ENCODE measurements at places on chromosomes 11 and 22.

DNA sequence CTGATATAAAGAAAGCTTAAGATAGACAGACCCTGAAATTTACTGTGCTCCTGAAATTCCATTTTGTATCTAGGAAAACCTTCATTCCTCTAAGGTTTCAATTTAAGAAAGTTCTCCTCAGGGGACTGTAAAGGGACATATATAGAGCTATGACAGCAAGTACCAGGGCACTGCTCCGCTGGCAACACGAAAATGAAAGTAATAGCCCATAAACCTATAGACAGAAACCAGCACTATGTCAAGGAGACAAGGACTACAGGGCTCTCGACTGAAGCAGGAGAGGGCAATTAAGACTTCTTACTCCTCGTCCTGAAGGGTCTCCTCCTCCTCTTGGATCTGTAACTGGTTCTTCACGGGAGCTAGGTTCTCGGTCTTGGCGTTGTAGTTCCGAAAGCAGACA is 6.9 kb downstream of the FEZ1 start:
- DNase-seq, result no peak

GRCh38 chr11:134714021-134714656 is 302.1 kb upstream of the B3GAT1 start:
- DNase-seq, result no peak

- DNase-seq, result no peak
Measured at GRCh38 chr22:19097518-19097917, 24.7 kb downstream of the DGCR2 start.

DNA sequence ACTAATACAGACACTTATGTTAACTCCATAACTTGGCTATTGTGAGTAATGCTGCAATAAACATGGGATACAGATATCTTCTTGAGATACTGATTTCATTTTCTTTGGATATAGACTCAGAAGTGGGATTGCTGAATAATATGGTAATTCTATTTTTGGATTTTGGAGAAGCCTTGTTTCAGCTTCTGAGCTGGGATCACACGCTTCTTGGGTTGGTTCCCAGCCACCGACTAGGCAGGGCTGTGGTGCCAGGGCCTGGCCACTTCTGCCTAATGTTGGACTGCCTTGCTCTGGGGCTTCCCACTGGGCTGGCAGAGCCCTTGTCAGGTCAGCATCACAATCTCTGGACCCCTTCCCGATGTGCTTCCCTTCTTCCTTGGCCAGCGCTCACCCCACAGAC is 14.0 kb upstream of the MCHR1 start:
- no peak for DNase-seq

DNA sequence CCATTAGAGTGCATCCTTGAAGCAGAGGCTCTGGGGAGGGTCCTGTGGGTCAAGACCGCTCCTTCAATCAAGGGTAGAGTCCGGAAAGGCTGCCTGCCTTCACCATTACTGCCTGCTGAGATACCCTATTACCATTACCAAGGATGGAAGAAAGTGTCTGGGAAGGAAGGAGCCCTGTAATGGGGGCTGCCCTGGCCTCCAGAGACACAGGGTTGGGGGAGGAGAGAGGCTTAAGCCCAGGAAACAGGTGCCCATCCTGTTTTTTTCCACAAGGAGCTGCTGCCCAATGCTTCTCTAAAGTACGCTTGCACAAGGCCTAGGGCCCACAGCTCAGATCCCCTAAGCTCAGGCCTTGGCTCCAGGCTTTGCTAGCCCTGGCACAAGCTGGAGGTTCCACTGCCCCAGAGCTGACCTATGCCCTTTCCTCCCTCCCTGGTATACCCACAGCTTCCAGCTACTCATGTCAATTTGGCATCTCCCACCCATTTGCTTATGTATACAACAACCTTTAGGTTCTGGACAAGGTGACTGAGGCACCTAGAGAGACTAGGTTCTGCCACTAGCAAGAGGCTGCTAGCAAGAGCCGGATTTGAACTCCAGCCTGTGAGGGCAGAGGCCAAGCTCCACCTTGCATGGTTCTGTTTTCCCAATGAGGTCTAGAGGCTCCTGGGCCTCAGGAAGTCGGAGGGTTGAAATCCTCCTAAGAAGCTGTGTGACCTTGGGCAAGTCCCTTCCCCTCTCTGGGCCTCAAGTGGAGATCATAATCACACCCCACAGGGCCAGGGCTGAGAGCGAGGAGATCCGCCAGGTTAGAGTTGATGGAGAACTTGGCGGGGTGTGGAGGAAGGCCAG is 1.5 kb upstream of the PLCB3 start:
- DNase-seq, result no peak

- DNase-seq, result no peak
Measured at GRCh38 chr11:83521647-83522596, 235.8 kb upstream of the CCDC90B start.

- no peak for DNase-seq
Measured at GRCh38 chr22:40021401-40022000, 26.7 kb downstream of the FAM83F start.

- DNase-seq, result no peak
Measured at GRCh38 chr11:134372536-134372935, 39.5 kb downstream of the B3GAT1 start.

DNA sequence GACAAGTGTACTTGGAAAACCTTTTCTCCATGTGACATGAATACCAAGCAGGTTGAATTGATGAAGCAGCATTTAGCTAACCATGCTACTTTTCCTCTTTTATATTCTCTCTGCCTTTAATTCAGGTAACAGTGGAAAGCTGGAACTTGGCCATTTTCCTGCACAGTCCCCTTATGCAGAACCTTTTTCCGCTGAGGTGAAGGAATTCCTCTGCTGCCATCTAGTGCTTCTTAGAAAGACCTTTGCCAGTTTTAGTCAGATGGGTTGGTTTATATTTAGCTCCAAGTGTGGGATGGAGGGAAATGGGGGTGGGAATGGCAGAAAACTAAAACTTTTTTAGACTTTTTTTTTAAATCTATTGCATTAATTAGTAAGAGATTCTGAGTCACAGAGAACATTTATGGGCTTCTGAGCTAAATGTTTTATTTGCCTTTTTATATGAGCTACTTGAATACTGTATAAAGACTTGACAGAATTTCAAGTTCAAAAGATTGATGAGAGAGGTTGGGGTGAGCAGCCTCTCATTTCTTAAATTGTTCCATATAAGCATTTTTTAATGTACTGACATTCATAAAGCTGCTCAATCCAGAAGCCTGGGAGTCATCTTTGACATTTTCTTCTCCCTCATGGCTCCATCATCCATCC is 153.9 kb upstream of the ZC3H12C start:
- DNase-seq, result no peak

GRCh38 chr22:44815099-44816070 is 63.0 kb downstream of the ARHGAP8 start:
- DNase-seq, result no peak

DNA sequence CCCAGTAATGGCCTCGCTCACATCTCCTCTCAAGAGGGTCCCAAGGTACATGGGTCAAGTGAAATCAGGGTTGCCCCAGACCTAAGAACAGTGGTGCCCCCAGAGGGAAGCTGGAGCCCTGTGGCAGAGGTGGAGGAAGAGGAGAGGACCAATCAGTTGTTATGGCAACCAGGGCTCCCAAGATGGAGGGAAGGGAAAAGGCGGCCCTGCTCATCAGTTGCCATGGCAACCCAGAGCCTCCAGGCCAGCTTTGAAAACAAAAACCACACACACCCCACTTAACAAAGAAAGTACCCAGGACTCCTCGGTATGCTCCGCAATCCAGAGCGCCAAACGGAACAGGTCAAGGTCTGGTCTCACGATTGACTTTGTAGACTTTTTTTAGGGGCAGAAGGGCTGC is 53.5 kb upstream of the SLC35C1 start:
- DNase-seq, result no peak

DNA sequence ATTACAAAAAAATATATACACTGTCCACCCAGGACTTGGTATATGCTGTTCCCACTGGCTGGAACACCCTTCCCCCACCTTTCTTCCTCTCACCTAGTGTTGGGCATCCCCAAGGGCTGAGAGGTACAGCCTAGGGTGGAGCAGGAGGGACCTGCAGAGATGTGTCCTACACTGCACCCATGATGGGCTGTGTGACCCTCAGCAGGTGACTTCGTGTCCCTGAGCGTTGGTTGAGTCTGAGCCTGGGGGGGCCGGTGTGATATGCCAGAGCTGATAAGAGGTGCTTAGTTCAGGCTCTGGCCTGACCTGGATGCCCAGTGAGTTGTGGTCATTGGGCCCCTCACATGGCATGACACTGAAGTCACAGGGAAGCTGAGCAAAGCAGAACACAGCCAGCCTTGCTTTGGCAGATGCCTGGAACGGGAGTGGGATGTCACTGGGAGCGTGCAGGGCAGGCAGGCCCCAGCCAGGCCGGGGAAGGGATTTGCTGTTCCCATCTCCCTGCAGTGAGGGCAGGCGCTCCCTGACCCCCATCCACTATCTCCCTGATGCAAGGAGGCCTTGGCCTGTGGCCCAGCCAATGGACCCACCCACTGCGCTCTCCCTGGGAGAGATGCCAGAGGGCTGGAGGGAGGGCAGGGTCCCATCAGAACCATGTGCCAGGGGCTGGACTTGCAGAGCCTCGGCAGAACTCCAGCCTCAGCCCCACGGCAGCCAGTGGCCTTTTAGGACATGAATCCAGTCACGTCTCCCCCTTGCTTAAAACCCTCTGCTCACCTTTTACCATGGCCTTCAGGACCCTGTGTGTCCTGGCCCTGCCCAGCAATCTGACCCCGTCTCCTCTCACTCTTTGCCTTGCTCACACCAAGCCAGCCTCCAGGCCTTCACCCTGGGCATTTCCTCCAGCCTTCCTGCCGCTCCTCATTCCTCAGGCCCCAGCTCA is 138.9 kb downstream of the MN1 start:
- no peak for DNase-seq

- DNase-seq, result no peak
Measured at GRCh38 chr22:31957970-31958594, 13.7 kb downstream of the YWHAH start.

DNA sequence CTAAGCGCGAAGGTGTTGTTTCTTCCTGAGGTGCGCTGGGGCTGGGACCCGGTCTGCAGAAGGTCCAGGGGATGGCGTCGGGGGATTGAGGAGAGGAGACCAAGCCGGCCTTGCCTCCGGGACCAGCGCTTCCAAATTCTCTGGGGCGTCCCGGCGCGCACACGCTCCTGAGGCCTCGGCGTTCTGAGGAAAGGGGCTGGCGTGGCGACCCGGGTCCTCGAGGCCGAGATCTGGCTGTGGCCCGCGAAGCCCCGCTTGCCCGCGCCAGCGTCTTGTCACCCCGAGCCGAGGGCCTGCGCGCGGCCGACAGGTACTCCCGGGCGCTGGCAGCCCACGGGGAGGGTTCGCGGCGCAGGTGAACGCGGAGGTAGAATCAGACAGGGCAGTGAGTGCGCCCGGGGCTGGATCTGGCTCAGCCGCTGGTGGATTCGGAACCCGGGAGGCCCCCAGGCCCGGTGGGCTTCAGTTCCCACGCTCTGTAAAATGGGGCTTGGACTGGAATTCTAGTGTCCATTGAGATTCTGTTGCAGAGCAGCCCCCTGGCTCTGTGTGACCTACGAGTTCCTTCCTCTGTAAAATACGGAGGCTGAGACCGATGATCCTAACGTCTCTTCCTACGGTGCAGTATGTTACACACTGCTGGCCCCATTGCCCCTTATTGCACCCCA is 14.7 kb downstream of the SSH3 start:
- no peak for DNase-seq

DNA sequence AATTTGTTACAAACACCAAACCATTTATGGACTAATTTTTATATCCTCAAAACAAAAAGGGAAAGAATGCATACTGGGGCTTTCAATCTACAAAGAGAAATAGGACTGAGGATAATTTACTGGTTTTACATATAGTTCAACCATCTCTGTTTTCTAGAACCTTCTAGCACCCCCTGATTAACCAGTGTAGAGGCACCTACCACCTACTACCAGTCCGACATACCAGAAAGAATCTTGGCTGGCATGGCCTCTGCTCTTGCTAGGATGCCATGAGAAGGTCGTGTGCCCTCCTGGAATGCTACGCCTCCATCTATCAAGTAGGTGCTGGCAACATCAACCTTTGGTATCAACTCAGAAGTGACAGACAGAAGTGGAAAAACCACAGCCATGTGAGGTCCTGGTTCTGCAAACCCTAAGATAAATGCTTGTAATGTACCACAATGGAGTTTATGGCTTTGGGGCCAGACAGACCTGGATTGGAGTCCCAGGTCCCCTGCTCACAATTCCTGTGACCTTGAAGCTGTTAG is 28.2 kb downstream of the MYH9 start:
- DNase-seq, result no peak

- no peak for DNase-seq
Measured at GRCh38 chr11:5928811-5929210, 13.2 kb upstream of the OR56A3 start.

GRCh38 chr11:64144587-64145472 is 21.1 kb downstream of the MACROD1 start:
- DNase-seq, result no peak

- DNase-seq, result no peak
Measured at GRCh38 chr11:94855666-94856065, 87.5 kb downstream of the AMOTL1 start.

- no peak for DNase-seq
Measured at GRCh38 chr11:107849790-107850189, 8.8 kb downstream of the SLC35F2 start.

DNA sequence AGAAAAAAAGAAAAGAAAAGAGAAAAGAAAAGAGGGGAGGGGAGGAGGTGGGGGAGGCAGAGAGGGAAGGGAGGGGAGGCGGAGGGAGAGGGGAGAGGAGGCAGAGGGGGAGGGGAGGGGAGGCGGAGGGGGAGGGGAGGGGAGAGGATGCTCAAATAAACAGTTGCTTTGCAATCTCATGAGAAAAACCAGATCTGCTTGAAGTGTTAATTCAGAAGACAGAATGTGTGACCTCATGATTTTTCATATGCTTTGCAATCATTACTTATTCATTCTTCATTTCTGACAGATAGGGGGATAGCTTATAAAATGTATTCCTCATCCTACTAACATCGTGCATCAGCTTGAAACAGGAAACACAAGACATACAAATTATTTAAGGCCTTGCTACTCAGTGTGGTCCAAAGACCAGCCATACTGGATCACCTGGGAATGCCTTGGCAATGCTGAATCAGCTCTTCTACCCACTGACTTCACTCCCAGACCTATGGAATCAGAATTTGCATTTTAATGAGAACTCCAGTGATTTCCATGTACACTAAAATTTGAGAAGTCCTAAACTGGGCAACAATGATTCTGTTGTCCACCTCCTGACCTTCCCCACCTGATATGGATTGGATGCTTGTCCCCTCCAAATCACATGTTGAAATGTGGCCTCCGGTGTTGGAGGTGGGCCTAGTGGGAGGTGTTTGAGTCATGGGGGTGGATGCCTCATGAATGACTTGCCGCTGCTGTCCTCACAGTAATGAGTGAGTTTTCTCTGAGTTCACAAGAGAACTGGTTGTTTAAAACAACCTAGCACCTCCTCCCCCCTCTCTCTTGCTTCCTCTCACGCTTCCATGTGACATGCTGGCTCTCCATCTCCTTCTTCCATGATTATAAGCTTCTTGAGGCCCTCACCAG is 69.2 kb downstream of the CCDC34 start:
- DNase-seq, result no peak

- DNase-seq, result no peak
Measured at GRCh38 chr11:9716275-9717039, 52.6 kb downstream of the SWAP70 start.

- DNase-seq, result no peak
Measured at GRCh38 chr11:134598368-134598767, 186.3 kb upstream of the B3GAT1 start.

GRCh38 chr22:23403720-23404688 is 176.1 kb downstream of the IGLL1 start:
- no peak for DNase-seq

GRCh38 chr22:38213990-38214301 is 12.2 kb downstream of the MAFF start:
- no peak for DNase-seq
